Spleen (tissue), 13 donors: ENCODE measurements at places on chromosomes 3 and 15. TPM values are rescaled to one million over a fixed set of nuclear protein-coding genes. Genes with fewer than 3 reads are reported as not detected.

The NEK4 gene
- 3.2 TPM for polyA plus RNA-seq

The TF gene
- polyA plus RNA-seq, result 15.5 TPM

The ANKRD34C gene
- not detected for polyA plus RNA-seq

The TNFSF10 gene
- polyA plus RNA-seq, result 19.6 TPM

The GOLGA8O gene
- 0.67 TPM for polyA plus RNA-seq
